ENCODE measurements at places on chromosomes 4 and X. TPM values are rescaled to one million over a fixed set of nuclear protein-coding genes. Genes with fewer than 3 reads are reported as not detected.

Gene MAGEB5
- not detected for total RNA-seq

Gene RAB9B
- 3.2 TPM for total RNA-seq

Gene SRPX2
- 58.2 TPM for total RNA-seq

Gene KIAA0232
- 30.5 TPM for total RNA-seq

Gene GSX2
- 0.12 TPM for total RNA-seq

Gene TCEAL5
- total RNA-seq: not detected

Gene WAS
- 0.22 TPM for total RNA-seq

Gene PRPS2
- 63.0 TPM for total RNA-seq

Gene STK32B
- 1.1 TPM for total RNA-seq

Gene CDS1
- 0.37 TPM for total RNA-seq

Gene GSTCD
- 31.0 TPM for total RNA-seq

Gene TMEM154
- total RNA-seq: 15.4 TPM

Gene ENAM
- under 0.01 TPM for total RNA-seq

Gene NUP54
- total RNA-seq: 50.2 TPM

Gene MAGEA1
- not detected for total RNA-seq

Gene PLK4
- total RNA-seq: 38.1 TPM

Gene PAGE2B
- not detected for total RNA-seq

Gene DNAAF6
- total RNA-seq: not detected

Gene CT83
- total RNA-seq: not detected

Gene NOCT
- 25.6 TPM for total RNA-seq

Gene CT45A2
- total RNA-seq: not detected

Gene GATB
- 27.3 TPM for total RNA-seq

Gene S100P
- total RNA-seq: not detected

Gene PDCL2
- total RNA-seq: not detected

Gene RRH
- 0.22 TPM for total RNA-seq

Gene TENM3
- total RNA-seq: 5.8 TPM

Gene FGB
- total RNA-seq: not detected

Gene F8A2
- not detected for total RNA-seq

Gene TEX13B
- total RNA-seq: 0.12 TPM

Gene CPLX1
- total RNA-seq: under 0.01 TPM

Gene GPR50
- not detected for total RNA-seq

Gene CCSER1
- 2.9 TPM for total RNA-seq

Gene ADH6
- not detected for total RNA-seq

Gene SORBS2
- total RNA-seq: 3.1 TPM
